ENCODE measurements at places on chromosomes 6 and 20.

GRCh38 chr20:32456869-32457478 lies 98.8 kb downstream of the ASXL1 start:
- no peak for DNase-seq

DNA sequence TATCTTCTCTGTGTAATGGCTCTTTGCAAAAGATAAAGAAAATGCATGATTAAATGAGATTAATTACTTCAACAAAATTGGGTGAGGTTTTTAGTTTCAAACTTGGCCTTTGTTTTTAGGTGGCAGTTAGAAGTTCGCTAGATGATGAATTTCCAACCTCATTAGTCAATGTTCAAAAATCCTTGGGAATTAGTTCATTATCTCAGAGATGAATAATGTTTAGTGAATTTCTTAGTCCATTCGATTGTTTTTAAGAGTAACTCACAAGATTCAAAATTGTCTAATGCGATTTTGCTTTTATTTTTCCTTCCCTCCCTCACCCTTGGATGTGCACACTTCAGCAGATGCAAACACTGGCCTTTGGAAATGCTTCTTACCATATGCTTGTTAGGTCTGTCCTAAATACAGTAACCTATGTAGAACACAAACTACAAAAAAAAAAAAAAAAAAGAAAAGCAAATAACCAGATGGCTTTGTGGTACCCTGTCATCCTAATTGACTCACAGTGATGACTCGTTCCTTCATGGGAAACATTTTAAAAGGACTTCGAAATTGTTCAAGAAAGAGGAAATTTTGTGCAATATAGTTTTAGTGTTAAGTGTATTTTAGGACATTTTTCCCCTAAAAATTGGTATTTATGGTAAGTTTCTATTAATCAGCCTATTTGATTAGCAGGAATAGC lies 66.7 kb downstream of the FAM229B start:
- DNase-seq = no peak

DNA sequence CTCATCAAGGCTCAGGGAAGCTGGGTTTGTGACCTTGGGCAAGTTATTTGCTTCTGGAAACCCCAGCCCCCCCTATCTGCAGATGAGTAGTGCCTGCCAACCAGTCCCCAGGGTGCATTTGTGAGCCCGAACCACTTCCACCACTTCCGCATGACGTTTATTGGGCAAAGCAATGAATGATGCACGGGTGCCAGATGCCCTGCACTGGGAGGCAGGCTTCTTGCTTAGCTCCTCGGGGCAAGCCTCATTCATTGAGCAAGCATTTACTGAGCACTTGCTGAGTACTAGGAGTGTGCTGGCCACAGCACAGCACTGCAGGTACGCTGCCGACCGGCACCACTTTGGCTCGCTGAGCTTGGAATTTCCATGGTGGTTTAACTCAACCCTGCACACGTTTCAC lies 60.2 kb downstream of the GNAS-AS1 start:
- no peak for DNase-seq

DNA sequence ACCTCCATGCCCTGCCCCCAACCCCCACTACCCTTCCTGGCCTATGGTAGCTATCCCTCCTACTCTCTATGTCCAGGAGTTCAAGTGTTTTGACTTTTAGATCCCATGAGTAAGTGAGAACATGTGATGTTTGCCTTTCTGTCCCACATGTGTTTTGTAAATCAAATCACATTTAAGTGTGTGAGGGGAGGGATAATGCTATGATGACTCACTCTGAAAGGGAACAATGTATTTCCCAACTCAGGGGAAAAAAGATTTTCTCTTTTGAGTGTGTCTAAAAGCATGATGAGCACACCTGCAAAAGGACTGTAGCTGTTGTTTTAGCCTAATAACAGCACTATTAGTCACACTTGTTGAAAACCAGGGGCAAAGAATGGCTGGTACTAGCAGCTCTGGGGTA lies 193.7 kb downstream of the GJA10 start:
- no peak for DNase-seq

GRCh38 chr20:15789079-15789478 lies 784.2 kb downstream of the KIF16B start:
- peak; percentile 28 for DNase-seq

DNA sequence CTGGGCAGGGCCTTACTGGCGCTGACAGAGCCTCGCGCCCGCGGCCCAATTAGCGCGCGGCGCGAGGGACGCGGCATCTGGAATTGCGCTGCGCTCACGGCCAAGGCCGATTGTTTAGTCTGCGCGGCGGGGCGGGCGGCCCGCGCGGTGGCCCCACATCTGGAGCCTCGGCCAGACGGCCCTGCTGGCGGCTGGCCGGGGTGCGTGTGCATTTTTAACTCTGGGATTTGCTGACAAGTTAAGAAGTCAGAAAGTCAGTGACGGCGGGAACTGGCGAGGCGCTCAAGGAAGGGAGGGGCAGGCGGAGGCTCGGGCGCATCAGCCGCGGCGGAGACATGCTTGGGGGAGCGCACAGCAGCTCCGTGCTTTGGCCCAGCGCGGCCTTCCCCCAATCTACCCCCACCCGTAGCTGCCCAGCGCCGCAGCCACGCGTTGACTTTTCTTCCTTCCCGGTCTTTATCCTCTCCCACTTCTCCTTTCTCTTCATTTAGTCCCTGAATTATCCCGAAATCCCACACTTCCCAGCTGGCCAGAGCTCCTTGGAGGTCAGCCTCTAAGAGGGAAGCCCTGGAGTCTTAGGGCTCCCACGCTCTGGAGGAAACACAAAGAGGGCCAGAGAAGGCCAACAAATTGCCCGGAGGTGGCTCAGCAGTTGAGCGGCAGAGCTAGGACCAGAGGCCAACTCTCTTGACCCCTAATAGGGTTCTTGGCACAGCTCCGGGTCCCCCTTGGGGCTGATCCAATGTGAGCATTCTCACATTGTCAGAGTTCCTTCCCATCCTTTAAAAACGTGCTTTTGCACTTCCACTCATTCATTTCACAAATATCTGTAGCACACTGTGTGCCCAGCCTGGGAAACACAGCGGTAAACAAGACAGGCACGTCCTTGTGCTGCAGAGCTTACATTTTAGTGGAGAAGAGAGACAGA lies 40.8 kb upstream of the FOXP4 start:
- DNase-seq = no peak

DNA sequence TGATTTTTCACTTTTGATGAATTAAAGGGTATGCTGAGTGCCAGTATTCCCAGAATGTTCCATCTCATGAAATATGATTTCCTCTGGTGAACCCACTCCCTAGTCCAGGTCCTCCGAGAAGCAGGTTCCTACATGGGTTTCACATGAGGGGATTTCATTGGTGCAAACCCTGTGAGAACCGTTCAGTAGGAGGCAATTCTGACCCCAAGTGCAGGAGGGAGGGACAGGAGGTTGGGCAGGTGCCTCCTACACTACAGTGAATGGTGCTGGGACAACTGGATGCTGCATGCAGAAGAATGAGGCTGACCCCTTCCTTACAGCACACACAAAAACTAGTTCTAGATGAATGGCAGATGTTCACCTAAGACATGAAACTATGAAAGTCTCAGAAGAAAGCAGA lies 5.1 kb upstream of the ULBP2 start:
- DNase-seq = no peak

GRCh38 chr20:63741676-63742380 lies 2.3 kb downstream of the SLC2A4RG start:
- DNase-seq = no peak

GRCh38 chr20:18223409-18223808 lies 64.9 kb upstream of the ZNF133 start:
- no peak for DNase-seq

- DNase-seq = no peak
Measured at GRCh38 chr6:25485821-25486534, 166.0 kb upstream of the SCGN start.

DNA sequence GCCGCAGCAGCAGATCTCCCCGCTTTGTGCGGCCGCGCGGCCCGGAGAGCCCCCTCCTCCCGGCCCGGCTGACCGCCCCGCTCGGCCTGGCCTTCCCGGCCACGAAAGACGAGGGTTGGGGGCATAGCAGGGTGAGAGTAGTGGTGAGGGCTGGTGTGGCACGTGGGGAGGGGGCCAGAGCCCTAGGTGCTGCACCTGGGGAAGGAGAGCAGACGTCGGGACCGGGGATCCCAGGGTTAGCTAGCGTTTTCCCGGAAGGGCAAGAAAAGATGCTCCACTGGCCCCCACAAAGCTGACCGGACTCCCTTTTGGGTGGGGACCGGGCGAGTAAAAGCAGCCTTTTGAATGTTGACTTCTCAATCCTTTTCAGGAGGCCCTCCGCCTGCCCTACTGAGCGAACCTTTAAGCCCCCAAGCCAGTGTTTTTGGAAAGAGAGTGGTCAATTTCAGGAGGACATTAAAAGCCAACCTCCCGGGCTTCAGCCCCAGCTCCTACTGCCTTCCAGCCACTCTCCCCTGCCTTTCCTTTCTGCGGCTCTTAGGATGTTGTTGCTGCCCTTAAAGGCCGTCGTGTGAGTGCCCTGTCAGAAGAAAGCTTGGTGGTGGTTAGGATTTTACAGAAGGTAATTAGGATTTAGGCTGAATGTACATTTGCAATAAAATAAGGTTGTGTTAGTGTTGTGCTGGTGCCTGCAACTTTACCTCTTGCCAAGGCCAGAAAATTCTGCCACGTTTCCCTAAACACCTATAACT lies 648 bp upstream of the BACH2 start:
- DNase-seq = no peak

GRCh38 chr6:118525913-118526780 lies 21.9 kb upstream of the PLN start:
- DNase-seq = no peak

DNA sequence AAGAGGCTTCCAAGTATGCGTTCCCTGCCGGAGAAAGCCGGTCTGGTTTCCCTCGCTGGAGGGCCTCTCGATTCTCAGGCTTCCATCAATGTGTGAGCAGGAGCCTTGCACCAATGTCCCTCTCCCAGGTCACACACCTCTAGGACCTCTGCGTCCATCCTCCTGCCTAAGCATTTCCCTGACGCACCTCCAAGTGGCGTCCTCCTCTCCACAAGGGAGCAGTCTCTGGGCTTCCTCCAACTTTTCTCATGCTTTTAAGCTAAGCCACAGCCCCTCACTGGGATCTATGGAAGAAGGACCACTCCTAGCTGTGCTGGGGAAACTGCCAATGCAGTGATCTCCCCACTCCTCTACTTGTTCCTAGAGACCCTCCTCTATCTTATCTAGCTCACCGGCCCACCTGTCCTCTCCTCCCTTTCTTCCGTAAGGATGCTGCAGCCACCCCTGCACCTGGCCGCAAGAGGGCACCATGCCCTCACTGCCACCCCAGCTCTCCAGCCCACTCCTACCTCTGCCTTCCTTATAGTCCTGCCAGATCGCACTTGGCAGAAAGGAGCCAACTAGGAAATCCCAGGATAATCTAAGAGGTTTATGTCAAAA lies 258.7 kb downstream of the LRFN2 start:
- DNase-seq = no peak

- no peak for DNase-seq
Measured at GRCh38 chr20:18678549-18679419, 90.9 kb downstream of the DTD1 start.

DNA sequence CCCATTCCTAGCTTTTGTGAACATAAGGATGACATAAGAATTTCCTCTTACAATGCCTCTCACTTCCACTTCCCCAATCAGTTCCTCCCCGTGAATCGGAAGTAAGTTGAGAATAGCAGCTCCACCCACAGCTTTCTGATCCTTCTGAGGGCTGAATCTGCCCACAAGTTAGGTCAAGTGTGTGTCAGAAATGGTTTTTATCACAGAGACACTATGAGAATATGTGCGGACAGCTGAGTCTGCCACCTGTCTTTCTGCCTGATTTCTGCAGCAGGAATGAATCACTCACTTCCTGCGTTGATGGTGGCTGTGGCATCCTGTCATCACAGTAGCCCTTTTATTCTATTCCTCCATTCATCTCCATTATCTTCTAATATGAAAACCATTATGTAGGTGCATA lies 70.2 kb downstream of the RIN2 start:
- no peak for DNase-seq

DNA sequence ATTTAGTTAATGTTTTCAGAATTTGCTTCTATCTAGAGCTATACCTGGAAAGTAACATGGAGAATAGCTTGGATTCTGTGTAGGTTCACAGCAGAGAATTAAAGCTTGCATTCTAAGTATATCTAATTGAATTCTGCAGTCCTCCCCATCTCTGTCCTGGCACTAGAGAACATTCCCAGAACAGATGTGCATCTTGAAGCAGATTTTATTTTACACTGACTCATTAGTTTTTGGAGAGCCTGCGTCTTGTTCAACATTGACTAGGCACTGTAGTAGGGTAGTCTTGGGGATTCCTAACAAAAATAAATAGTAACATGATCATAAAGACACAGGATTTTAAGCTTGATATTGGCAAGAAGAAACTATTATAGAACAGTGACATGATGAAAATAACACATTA lies 36.2 kb upstream of the BAG2 start:
- no peak for DNase-seq

DNA sequence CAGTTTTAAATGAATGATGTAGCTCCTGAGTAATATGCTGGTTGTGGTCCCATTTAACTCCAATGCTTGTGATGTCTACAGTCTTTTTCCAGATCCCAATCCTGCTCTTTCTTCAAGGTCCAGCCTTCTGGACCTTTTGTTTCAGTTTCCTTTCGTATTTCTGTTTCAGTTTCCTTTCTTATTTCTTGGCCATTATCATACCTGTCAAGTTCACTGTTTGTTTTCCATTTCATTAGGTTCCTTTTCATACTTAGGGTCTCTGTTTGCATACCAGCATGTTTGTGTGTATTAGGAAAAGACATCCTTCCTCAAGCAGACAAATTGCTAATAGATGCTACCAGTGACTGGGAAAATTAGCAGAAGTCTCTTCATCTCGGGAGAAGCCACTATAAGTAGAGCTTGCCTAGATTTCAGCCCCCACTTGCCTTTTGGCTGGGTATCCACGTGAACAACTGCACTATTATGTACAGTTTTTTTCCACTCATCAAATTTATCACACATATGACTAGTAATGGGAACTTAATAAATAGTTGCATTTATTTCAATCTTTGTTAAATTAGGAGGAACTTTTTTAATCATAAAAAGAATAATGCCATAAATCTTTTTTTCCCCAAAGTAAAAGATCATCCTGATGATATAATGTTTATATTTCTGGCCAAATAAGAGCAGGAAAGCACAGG lies 583.4 kb downstream of the BCKDHB start:
- DNase-seq = no peak

DNA sequence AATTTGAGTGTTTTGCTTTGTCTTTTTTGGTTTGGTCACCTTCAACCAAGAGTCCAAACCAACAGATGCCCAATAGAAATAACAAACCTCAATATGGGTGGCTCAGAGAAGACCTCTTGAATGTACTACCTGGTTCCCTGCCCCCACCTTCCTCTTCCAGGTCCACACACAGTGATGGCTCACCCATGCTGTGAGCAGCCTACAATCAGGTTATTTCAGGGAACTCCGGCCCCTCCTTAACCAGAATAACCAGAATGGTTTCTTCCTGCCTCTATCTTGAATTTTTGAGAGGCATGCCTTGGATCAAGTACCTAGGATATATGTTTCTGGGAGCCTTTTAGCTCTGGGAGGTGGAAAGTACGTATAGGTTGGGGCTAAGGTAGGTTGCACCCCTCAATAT lies 327.1 kb upstream of the PRDM1 start:
- DNase-seq = no peak

- DNase-seq = no peak
Measured at GRCh38 chr20:13392391-13392790, 171.3 kb downstream of the ISM1 start.

Data from NT2/D1 (cell line).